ENCODE measurements at places on chromosomes 6 and 20.

GRCh38 chr6:45773906-45774305 lies 241.8 kb downstream of the CLIC5 start:
- DNase-seq: no peak

DNA sequence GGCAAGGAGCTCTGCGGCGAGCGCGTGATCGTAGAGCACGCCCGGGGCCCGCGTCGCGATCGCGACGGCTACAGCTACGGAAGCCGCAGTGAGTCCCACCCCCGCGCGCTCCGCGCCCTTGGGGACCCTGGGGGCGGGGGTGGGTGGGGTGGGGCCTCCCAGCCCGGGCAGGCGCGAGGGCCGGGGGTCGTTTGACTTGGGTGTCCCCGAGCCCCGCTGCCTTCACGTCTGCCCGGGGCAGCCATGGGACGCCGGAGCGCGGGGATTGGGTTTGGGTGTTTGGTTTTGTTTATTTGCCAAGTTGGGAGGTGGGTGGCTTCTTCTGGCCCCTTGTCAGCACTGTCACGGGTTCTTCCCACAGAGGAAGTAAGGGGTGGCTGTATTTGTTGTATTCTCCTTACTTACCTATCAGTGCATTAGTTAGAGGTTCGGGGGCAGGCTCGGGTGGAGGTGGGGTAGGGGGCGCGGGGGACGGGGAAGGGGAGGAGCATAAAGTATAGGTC lies 777 bp downstream of the SRSF6 start:
- no peak for DNase-seq

DNA sequence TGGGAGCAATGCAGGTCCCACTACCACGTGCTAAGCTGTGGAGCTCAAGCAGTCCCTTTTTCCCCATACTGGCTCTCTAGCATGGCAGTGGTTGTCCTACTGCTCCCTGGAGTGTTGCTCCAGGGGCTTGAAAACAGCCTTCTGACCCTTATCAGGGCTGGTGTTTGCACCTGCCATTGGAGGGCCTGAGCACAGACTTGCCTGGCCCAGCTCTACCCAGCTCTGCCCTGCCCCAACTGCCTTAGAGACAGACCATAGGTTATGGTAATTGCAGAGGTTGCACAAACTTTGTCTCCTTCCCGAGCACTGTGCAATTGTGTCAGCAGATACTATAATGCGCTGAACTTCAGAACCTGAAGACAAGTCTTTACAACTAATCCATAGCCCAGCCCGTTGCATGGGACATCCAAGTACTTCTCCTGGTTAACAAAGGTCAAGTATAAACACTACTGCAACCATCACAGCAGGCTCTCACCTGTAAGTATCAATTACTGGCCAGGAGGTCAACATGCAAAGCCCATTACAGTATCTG lies 58.7 kb downstream of the PDSS2 start:
- DNase-seq: no peak

DNA sequence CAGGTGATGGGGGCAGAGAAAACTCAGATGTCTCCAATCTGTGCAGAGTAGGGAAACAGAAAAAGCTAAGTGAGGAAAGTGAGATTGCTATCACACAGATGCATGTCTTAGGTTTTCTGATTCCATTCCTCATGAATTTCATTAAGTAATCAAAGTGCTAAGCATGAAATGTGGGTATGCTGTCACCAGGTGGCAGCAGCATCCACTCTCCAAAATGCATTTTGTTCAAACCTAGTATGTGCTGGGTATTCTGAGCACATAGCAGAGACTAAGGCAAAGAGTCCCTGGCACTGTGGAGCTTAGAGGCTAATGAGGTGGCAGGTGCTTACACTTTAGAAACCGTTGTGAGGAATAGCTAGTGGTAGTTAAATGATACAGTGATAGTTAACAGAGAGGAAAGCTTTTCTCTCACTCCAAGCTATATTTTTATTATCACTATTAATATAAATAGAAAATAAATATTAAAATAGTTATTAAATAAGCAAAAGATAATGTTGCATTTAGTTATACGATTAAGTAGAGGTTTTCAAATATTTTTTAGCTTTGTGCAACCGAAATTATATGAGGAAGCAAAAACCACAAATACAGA lies 179.5 kb downstream of the CDH26 start:
- DNase-seq: peak; percentile 83

- no peak for DNase-seq
Measured at GRCh38 chr20:4844751-4845465, 123.2 kb downstream of the PRND start.

DNA sequence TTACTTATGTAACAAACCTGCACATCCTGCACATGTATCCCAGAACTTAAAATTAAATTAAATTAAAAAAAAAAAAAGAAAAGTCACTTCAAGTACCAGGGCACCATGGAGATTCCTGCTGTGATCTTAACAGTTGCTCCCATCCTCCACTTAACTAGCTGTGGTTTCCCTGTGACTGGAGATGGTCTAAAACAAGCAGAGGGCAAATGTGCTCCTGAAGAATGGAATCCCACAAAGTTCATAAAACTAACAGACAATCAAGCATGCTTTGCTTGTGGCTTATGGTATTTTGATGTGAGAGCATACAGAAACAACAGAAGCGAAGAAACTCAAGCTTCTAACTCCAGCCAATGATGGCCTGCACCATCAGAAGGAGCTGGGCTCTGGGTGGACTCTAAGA lies 153.6 kb upstream of the KCNK16 start:
- no peak for DNase-seq

- peak; percentile 45 for DNase-seq
Measured at GRCh38 chr20:49384437-49385434, 97.7 kb downstream of the KCNB1 start.

GRCh38 chr6:15715060-15715459 lies 52.2 kb upstream of the DTNBP1 start:
- DNase-seq: no peak

DNA sequence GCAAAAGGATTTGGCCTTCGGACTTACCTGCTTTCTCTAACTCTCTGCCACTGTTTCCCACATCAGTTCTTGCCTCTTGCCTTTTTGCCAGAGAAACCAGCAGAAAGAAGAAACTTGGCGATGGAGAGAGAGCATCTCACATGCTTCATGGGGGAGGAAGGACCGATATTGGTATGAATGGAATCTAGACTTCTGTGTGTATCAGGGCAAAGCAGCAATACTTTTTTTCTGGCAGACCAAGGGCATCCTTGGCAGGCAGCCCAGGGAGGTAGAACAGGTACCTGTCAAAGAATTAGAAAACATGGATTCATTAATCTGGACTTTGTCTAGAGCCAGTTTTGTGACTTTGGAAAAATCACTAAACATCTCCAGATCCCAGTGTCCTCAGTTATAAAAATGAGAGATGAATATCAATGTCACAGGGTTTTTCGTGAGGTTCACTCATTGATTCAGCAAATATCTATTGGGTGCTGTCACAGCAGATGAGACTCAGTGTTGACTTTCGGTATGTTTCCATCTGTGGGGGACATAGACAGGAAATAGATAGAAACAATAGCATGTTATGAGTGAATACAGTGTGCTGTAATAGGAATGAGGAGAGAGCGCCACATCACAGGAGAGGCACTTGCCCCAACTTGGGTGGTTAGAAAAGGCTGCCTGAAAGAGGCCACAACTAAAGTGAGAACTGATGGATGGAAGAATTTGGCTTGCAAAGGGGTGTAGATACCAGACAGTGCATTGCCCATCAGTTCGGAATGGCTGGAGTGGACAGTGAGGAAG lies 114.1 kb downstream of the CD83 start:
- DNase-seq: no peak

GRCh38 chr6:34059914-34060313 lies 86.0 kb downstream of the GRM4 start:
- no peak for DNase-seq

DNA sequence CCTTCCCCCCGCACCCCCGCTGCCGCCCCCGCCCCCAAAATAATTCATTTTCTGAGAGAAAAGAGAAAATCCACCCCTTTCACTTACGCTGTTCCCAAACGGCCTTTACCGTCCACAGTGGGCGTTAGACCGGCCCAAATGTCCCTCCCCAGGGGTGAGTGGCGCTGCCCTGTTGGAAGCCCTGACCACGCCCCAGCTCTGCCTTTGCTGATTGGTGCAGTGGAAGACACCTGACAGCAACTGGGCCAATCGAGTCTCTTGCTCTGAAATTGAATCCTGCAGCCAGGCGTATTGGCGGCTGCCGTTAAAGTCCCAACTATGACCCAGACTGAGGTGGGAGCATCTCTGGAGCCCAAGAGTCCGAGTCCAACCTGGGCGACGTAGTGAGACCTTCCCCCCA lies 15.7 kb downstream of the ZFP64 start:
- no peak for DNase-seq

DNA sequence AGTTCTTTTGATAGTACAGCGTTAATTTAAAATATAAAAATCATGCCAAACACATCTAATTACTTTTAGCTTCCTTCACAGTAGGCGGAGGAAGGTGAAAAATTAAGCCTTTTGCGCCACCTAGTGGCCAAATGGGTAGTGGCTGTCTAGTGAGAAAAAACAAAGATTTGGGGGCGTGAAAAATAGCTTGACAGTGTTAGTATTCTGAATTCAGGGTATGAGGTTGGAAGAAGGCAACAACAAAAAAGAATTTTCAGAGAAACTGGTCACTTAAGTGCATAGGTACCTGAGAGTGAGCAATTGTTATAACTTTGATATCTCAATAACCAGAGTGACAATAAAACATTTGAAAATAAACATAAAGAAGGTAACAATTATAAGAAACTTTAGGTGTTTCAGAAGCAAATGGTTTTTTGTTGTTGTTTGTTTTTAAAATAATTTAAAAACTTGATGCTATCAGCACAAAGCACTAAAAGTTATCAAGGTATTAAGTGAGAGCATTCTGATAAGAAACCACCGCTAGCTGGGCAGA lies 14.3 kb downstream of the PSMB9 start:
- DNase-seq: peak; percentile 79

DNA sequence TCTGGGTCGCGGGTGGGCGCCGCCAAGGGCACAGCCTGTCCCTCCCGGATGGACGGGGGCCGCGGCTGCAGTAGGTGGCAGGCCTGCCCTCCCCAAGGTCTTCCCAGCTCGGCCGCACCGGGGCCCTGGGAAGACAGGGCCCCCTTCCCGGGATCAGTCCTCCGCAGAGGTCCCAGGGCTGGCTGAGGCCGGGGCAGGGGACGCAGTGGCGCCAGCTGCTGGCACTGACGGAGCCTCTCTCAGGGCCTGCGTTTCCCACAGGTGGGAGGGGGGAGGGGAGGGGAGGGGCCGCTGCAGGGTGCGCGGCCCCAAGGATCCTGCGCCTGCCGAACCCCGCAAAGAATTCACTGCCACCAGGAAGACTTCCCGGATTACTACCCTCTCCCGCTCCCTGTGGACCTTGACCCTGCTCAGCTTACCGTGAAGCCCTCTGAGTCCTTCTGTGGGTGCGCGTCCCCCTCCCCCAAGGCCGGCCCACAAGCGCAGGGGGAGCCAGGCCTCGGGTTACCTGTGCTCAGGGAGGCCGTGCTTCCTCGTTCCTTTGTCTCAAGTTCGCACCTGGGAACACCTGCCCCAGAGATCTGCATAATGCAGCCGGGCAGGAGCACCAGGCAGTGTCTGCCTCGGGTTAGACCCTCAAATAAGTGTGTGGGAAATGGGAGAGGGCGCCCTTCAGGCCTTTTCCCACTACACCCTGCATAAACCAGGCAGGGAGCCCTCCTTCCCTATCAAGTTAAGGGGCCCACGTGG lies 5.1 kb downstream of the LZTS3 start:
- no peak for DNase-seq
